ENCODE measurements at places on chromosomes 7 and 10.

DNA sequence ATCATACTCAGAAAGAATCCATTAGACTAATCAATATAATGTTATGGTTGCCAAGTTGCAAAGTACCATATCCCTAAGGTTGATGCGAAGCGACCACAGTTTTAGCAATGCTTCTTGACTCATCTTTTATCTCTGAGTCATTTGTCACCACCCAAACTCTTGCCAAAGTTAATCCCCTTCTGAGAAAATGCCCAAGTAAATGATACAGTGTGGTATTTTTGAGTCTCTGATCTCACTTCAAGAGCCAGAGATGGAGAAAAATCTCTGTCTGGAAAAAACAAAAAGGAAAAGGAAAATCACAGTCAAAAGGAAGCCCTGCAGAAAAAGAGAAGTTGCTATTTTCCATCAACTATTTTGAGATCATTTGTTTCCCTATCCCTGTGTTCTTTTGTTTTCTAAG, 26.7 kb upstream of the OTUD1 start:
- DNase-seq = no peak

DNA sequence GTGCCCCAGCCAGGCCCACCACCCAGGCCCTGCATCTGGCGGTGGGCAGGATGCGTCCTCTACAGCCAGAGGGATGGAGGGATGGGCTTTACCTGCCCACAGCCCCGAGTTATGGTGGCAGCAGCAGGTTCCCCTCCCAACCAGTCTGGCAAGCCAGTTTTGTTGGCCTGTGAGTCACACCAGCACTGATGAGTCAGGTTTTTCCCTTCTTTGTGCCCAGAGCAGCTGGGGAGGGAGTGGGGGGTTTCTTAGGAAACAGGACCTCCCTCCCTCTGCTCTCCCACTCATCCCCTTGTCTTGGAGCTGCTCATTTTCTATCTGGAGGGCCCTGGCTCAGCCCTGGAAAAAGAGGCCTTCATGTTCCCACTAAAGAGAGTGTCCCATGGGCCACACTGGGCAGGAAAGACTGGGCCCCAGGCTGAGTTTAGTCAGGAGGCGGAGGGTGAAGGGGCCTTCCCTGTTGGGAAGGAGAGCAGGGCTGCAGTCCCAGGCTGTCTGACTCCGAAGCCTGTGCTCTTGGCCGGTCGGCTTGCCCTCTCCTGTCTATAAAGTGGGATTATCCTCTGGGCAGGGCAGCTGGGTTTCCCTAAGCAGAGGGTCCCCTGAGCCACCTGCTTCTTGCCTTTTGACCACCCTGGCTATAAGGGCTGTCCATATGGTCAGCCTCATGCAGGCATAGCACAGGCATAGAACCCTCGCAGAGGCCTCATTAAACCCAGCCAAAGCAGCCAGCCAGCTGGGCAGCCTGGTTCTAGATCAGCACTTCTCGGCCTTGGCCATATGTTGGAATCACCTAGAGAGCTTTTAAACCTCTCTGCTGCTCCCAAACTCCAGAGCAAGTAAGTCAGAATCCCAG, 30.2 kb upstream of the ANKRD2 start:
- no peak for DNase-seq

GRCh38 chr10:94125856-94126255, 132.1 kb downstream of the PLCE1 start:
- DNase-seq = no peak

- DNase-seq = no peak
Measured at GRCh38 chr7:82567841-82568240, 124.3 kb upstream of the CACNA2D1 start.

DNA sequence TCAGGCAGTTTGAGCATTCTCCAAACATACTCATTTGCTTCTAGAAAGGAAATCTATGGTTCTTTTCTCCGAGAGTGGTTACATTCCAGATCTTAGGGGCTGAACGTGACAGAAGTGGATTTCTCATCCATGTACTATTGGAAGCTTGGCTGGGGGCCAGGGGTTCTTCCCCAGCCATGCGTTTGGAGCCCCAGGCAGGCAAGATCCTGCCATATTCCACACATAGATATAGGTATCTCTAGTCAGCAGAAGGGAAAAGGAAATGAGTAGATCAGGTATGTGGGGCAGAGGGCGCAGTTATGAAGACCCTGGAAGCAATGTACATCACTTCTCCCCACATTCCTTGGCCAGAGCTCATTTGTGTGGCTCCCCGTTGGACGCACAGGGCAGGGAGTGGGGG, 299.8 kb downstream of the CCDC3 start:
- DNase-seq = no peak

GRCh38 chr10:28627102-28627501, 50.2 kb upstream of the BAMBI start:
- DNase-seq = no peak

DNA sequence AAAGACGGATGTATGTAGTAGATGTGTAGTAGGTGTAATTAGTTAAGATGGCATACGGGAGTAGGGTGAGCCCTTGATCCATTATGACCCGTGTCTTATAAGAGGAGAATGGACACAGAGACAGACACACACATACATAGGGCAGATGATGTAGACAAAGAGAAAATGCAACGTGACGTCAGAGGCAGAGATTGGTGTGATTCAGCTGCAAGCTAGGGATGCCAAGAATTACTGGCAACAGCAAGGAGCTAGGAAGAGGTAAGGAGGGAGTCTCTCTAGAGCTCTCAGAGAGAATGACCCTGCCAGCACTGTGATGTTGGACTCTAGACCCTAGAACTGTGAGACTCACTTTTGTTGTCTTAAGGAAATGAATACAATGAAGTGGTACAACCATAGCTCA, 247.0 kb upstream of the HABP2 start:
- no peak for DNase-seq

DNA sequence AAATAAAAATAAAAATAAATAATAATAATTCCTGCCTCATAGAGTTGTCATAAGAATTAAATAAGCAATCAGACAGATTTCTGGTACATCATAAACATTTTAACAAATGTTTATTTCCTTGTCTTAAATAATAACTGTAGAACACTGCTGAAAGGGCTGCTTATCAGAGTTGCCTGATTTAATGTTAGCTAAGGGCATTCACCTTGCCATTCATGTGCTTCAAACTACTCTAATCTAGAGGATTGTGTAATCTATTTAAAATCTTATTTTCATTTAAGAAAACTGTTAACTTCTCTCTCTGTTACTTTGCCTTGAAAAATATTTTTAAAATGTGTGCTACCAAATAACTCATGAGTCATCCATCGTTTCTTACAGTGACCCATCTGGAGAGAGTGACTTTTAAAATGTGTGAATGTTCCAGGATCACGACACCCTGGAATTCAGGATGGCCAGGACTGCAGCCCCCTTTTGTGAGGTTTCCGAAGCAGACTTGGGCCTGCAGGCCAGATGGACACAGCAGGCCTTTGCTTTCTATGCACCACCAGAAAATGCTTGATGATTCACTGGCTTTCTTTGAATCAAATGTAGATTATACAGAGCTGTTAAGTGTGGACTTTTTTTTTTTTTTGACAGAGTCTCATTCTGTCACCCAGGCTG, 109.1 kb upstream of the TNS3 start:
- no peak for DNase-seq

GRCh38 chr7:66631471-66631870, 2.8 kb downstream of the KCTD7 start:
- DNase-seq = no peak

- no peak for DNase-seq
Measured at GRCh38 chr10:120770496-120770895, 80.7 kb upstream of the WDR11 start.

DNA sequence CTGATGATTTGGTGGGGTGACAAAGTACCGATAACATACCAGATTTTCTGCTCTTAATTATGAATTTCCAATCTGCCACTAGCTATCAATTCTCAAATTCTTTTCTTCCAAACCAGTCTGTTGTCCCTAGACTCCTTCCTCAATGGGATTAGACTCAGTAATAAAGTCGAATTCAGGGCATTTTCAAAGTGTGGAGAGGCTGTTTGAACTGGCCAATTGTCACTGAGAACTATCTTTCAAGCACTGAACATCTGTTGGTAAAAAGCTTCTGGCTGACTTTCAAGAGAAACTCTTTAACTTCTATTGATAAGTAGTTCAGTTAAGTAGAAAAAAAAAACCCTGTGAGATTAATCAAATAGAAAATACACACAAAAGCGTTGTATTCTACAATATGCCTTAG, 108.9 kb downstream of the SAMD9 start:
- DNase-seq = no peak

DNA sequence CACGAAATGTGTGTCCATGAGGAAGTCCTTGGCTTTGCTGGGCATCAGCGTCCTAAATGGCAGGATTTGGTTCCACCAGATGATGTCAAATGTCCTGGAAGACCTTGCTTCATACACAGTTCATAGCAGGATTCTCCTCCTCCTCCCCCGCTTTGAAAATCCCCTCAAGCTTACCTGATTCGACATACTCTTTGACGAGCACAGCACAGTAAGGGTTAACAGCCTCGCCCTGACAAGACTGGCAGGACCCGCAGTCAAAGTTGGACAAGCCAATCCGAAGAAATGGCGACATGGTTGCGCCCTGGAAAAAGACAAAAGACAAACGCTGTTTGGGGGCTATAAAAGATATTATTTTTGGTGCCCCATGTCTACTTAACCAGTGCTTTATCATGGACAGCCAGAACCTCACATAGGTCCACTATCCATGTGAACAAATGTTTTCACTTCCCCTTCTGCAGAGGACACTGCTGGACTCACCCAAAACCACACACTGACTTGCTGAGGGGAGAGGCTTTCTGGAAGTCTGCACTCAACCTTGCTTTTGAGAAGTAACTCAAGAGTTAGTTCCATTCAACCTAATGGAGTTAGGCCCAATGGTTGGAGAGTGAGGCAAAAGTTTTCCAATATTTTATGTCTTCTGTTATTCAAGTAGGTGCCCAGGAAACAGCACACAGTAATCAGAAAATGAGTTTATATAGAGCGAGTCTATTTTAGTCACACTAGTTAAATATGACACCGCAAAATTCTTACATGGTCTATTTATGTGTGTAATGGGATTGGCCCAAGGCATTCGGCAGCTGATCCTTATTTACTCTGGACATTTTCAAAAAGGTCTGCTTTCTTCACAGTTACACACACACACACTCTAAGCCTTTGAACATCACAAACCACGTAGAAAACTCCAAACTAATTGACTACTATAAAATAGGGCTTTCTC, 65.0 kb downstream of the PRKCQ start:
- no peak for DNase-seq

- DNase-seq = no peak
Measured at GRCh38 chr10:32338262-32338661, 8.7 kb downstream of the EPC1 start.

DNA sequence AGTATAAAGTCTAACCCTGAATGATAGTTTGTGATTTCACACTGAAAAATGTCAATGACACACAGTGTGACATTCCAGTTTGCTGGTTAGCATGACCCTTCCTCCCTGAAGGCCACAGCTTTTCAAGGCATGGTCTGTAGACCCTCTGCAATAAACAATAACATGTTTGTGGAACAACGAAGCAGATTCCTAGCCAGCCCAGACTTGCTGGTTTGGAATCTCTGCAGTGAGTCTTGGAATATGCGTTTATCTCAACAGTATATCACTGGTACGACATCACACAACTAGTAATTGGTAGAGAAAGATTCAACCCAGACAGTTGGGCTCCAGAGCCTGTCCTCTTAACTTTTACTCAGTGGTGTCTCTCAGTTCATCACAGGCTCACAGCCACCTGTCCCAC, 23.7 kb upstream of the DUSP5 start:
- DNase-seq = no peak

GRCh38 chr7:14236834-14237233, 247.4 kb upstream of the ETV1 start:
- no peak for DNase-seq

- no peak for DNase-seq
Measured at GRCh38 chr7:153638821-153639435, 413.3 kb upstream of the DPP6 start.

- DNase-seq = no peak
Measured at GRCh38 chr7:133202942-133203341, 49.9 kb upstream of the EXOC4 start.

GRCh38 chr10:49395741-49396665, at the start of gene DRGX:
Gene DRGX (minus strand): TSS chr10:49396089. CDS start chr10:49395440, 649 bp downstream.
- no peak for DNase-seq

DNA sequence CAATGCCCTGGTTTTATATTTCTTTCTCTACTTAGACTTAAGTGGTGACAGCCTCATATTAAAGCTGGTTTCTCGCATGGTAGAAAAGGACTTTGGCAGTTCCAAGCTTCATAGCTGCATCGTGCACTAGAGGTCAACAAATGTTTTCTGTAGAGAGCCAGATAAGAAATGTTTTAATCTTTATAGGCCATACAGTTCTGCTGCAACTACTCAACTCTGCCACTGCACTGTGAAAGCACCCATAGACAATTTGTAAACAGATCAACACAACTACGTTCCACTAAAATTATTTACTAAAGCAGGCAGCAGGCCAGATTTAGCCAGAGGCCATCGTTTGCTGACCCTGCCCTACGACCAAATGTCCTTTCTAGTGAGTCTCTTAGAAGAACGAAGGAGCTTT, 36.7 kb downstream of the CSGALNACT2 start:
- DNase-seq = no peak

- DNase-seq = no peak
Measured at GRCh38 chr7:28981161-28981465, 23.0 kb upstream of the TRIL start.

DNA sequence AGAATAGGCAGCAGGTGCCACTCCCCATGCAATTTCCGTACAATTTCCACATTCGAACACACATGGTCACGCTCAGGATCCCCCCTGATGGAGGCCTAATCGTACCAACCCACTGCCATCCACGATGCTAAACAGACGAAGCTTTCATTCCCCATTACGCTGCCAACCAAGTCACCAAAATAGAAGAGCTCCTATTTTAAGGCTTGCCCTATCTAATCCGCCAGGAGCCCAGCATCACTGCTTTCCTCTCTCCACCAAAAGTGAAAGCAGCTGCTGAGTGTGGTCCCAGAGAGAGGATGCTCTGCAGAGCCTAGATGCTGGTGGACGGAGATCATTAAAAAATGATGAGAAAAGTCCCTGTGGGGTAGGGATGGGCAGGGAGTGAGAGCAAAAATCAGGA, 43.3 kb downstream of the HSPA12A start:
- no peak for DNase-seq

GRCh38 chr10:21899736-21900135, 103.8 kb downstream of the DNAJC1 start:
- DNase-seq = no peak

- no peak for DNase-seq
Measured at GRCh38 chr7:50264908-50265307, 39.6 kb upstream of the IKZF1 start.

GRCh38 chr10:101040851-101041250, 9.8 kb downstream of the SFXN3 start:
- no peak for DNase-seq

- DNase-seq = no peak
Measured at GRCh38 chr7:48718731-48719378, 205.5 kb upstream of the CDC14C start.

DNA sequence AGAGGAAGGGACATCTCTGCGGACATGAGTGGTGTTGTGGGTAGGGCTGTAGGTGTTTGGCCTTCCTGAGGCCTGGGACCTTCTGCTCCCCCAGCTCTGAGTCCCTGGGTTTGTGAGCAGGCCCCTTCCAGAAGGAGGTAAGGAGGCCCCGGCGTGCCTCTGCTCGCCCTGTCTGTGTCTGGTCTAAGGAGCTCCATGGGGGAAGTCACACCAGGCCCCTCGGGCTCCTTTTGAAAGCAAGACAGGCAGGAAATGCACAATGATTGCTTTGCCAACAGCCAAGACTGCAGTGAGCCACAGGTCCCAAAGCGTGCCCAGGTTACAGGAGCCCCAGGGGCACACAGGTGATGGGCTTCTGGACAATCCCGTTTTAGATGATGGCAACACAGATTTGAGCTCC, 89.5 kb downstream of the FAM53B start:
- no peak for DNase-seq

- no peak for DNase-seq
Measured at GRCh38 chr7:112212571-112212970, 6.1 kb downstream of the ZNF277 start.

- DNase-seq = no peak
Measured at GRCh38 chr7:84450772-84451171, 256.2 kb upstream of the SEMA3A start.

Data from NCI-H1930 (cell line).